A673 (cell line): ENCODE measurements at places on chromosomes 7 and 10.

GRCh38 chr10:71290331-71290730 is 28.7 kb upstream of the SLC29A3 start:
- no peak for DNase-seq

DNA sequence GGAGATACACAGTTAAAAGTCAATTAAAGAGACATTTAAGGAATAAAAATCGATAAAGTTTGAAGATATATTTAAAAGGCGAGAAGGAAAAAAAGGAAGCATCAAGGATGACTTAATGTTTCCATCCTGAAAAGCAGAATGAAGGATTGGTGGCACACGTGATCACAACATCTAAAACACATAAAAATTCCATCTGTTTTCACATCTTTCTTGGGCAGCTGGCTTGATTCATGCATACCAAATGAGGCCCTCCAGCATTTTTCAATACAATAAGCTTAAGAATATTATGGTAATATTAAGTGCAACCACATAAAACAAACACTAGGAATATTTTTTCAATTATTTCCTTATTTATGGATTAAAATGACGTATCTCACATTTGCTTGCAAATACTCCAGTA is 112.6 kb downstream of the TPK1 start:
- no peak for DNase-seq

DNA sequence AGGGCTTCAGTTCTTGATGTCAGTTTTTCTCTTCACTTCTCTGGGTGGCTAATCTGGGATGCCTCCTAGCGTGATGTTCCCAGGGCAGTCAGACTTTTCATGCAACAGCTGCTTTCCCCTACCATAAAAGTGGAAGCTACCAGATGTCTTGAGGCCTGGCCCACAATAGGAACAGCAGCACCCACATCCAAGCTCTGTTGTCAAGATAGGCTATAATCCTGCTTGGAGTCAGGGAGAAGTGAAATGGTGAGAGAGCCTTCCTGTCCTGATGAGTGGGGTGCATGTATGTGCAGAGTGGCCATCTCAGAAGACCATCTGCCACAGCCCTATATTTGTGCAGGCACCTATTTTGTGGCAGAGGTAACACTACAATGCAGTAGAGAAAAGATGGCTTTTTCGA is 108.0 kb downstream of the HTR5A start:
- no peak for DNase-seq

GRCh38 chr10:113820507-113820906 is 33.4 kb downstream of the DCLRE1A start:
- DNase-seq: no peak
